ENCODE measurements at places on chromosomes 16 and 17. TPM values are rescaled to one million over a fixed set of nuclear protein-coding genes. Genes with fewer than 3 reads are reported as not detected.
A peak's percentile ranks its signal among the peaks of the same experiment; 100 is the strongest.

GRCh38 chr16:50244140-50244503 lies 22.2 kb upstream of the ADCY7 start:
- no peak for DNase-seq

GRB7 gene
- total RNA-seq = not detected

DNA sequence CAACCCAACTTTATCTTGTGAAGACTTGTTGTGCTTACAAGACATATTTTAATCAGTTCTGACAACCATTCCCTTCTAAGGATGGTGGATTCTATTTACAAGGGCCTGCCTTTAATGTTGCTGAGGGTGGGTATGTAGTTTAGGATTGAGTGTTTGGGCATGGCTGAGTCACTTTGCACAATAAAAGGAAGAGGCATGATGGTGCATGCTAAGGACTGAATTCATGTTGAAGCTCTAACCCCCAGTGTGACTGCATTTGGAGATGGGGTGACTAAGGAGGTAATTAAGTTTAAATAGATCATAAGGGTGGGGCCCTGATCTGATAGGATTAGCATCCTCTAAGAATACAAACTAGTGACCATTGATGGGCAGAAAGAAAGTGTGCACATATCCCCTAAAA lies 196.1 kb upstream of the HS3ST3A1 start:
- DNase-seq = no peak

DNA sequence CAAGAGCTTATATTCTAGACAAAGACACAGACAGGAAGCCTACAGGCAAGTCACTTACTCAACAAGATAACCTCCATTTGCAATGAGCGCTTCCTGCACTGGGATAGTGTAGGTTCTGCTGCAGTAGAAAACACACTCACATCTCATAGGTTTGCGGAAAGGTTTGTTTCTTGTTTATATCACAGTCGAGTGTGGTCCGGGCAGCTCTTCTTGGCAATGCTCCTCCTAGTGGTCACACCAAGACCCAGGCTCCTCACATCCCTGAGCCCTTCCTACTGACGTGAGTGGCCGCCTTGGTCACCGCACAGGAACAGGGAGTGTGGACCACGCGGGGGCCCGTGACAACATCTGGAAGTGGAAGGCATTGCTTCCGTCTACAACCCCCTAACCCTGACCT lies 48.0 kb upstream of the RBFOX3 start:
- DNase-seq = no peak

TP53TG3C gene
- total RNA-seq = not detected

MYH2 gene
- total RNA-seq = not detected

- no peak for DNase-seq
Measured at GRCh38 chr16:68226116-68226515, 9.8 kb downstream of the ESRP2 start.

- DNase-seq = no peak
Measured at GRCh38 chr16:80323187-80323807, 217.5 kb upstream of the DYNLRB2 start.

- DNase-seq = no peak
Measured at GRCh38 chr16:53848277-53848942, 144.5 kb downstream of the FTO start.

CCL17 gene
- not detected for total RNA-seq

DNA sequence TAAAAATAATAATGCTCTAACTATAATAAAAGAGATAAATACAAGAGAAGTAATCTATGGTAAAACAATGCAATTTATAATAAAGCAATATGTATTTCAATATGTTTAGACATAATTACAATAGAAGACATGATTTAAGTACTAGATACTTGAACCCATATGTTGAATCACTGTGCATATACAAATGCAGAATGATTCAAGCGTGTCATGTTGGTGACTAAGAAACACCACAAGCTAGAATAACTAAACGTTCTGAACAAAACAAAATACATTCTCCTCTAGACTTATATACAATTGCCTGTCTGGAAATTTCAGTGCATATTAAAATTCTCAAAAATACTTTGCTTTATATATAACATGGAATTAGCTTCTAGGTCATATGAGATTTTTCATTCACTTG lies 11.2 kb downstream of the TADA2A start:
- DNase-seq = no peak

GRCh38 chr17:29840884-29841283 lies 89.1 kb downstream of the SSH2 start:
- DNase-seq = no peak

DNA sequence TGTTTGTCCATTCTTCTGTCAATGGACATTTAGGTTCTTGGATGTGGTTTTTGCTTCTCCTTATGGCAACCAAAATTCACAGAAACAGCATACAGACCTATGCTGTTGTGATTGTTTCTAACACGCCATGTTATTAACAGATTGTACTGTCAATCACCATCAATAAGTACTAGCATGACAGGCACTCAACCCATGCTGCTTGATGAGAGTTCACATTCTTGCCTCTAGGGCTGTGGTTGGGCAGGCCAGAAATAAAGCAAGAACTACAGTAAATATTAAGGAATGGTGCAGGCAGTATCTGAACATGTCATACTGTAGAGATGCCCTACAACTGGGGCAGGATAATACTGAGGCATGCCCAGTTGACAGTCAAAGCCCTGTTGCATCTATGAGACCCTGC lies 171.2 kb upstream of the ZFHX3 start:
- DNase-seq = no peak

GRCh38 chr16:2159175-2159838 lies 3.7 kb downstream of the TRAF7 start:
- DNase-seq = no peak

OR4D1 gene
- total RNA-seq = 2.2 TPM

DNA sequence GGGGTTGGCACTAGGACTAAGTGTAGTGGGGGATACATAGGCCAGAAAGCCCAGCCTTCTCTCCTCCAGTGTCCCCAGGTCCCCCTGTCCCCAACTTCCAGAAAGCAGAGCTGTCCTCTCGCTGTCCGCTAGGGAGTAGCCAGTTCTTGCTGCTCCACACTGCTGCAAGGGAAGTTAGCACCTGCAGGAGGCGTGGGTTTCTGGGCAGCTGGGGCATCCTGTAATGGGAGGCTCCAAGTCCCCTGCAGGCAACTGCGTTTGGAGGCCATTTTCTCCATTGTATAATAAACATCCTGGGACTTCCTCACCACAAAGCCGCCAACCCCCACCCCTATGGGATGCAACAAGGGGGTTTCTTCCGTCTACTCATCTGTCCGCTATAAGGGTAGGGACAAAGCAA lies 1.7 kb downstream of the RPRML start:
- no peak for DNase-seq

SLC13A2 gene
- not detected for total RNA-seq

DNA sequence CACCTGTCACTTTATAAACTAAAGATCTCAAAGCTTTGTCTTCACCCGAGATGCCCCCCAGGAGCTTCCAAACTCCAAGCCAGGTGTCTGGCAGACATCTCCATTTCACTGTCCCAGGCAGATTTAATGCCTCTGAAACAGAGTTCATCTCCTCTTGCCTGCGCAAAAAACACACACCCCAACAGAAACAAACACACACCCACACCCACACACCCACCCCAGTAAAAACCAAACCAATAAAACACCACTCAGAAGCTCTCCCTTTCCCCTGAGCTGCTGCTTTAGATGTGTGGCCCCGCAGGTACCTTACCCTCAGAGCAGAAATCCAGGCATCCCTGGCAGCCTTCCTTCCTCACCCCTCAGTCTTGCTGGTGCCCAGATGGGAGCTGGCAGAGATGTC lies 14.4 kb downstream of the SEC14L1 start:
- DNase-seq = no peak

- no peak for DNase-seq
Measured at GRCh38 chr17:80986816-80987475, 4.7 kb upstream of the CHMP6 start.

- no peak for DNase-seq
Measured at GRCh38 chr17:9208381-9209105, 187.2 kb downstream of the NTN1 start.

DNA sequence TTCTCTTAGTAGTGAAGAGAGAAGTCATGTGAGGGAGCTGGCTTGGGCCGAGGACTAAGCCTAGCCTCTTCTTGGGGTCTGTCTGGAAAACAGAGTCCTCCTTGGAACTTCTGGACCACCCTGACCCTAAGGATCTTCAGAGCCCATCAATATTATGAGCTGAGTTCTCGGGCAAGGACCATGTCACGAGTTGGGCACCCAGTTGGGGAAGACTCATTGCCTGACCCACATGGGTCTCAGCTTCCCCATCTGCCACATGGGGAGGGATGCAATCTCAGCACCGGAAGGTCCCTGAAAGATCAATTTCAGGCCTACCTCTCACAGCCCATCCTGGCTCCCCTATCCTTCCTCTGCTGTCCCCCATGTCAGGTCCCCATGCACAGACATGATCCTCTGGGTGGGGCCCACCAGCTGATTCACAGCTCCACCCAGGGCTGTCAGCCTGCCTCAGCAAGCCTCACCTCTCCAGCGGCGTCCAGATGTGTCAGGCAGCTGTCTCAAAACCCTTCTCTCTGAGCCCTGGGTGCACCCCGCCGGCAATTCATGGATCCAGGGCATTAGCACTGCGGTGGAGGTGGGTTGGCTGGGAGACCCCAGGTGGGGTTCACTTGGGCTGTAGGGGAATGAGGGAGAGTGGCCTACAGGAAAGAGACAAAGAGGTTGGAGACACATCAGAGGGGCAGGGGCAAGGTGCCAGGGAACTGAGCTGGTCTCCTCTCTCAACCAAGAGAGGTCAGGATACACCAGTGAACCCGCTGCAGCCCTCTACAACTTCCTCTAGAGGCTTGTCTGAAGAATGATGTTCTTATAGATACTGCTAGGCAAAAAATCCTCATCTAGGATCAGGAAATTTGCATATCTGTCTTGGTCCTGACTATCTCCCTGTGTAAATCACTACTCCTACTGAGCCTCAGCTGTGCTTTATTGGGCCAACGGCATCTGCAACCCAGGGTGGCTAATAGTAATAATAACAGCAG lies 1.8 kb downstream of the NLRP1 start:
- no peak for DNase-seq

DNA sequence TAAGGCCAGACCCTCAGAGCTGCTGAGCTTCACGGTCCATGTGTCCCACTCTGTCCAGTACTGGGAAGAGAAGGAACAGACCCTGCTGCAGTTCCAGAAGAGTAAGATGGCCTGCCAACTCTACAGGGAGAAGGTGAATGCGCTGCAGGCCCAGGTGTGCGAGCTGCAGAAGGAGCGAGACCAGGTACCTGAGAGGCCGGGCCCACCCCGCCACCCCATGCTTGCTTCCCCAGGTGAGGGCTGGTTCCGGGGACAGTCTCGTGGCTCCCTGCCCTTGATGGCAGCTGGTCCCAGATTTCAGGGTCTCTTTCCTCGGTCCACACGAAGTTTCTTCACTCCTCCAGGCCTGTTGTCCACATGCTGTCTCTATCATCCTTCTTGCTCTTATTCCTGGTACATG lies 20.9 kb downstream of the CARD14 start:
- no peak for DNase-seq

- no peak for DNase-seq
Measured at GRCh38 chr17:38738007-38738662, 8.0 kb downstream of the CISD3 start.

TCAP gene
- 5.9 TPM for total RNA-seq

SLC16A5 gene
- 13.9 TPM for total RNA-seq

DNA sequence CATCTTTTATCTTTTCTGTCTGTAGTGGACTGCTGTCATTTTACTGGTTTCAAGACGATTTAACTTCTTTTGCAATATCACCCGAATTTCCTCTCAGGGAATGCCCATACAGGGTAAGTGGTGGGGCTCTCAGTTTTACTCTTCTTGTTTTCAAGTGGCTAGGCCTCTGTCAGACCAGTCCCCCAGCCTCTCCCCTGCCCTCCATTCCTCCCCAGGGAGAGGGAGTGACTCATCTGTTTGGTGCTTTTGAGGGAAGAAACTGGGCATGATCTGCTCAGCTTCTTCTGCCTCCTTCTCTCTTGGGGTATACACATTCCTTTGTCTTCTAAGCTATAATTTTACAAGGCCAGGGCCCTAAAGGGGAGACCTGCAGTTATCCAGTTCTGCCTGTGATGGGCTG lies 332.0 kb downstream of the CBLN1 start:
- no peak for DNase-seq

GRCh38 chr16:64121473-64121872 lies 1000.4 kb downstream of the CDH11 start:
- no peak for DNase-seq

DNA sequence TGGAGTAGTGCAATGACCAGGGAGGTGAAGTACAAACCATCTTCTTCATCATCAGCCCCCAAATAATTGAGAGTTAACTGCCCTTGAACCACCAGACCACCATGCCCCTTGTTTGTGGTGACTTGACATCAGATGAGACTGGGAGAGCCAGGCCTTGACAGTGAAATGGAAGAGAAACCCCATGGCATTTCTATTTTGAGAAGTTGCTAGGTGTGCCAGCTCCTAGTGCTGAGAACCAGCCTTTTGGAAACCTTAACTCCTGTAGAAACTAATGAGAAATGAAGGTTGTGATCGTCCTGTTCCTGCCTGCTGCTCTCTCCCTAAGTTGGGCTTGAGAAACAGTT lies 2.8 kb downstream of the TMEM94 start:
- DNase-seq = no peak

- no peak for DNase-seq
Measured at GRCh38 chr16:66524601-66525164, 25.2 kb downstream of the TK2 start.

- no peak for DNase-seq
Measured at GRCh38 chr17:63497708-63498483, 21.0 kb downstream of the ACE start.

DNA sequence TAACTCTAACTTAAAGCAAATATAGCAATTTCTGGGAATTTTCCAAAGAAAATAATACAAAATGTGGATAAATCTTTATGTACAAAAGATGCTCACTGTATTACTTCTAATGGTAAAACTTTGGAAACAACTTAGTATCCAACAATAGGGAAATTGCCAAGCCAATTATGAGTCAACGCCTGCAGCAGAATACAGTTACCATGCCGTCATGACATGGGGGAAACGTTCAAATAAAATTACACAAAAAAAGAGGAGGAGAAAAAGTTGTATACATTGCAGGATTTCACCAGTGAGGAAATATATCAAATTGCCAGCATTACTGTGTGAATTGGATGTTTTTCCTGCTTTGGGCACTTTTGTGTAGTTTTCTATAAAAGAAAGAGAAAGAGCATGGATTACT lies 469.6 kb downstream of the SOX9 start:
- DNase-seq = no peak

DNA sequence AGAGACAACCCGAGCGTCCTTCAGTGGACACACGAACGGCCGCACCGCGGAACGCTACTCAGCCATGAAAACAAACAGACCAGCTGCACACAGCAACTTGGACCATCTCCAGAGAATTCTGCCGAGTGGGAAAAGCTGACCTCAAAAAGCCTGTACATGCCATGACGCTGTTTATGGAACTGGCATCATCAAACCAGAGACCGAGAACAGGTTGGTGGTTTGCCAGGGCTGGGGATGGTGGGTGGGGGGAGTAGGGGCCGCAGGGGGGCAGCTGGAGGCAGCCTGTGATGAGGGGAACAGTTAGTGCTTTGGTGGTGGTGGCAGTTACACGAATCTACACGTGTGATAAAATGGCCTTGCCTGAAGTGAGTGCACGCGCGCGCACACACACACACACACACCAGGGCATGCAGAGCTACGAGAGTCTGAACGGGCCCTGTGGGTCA lies 169.8 kb downstream of the LAT start:
- no peak for DNase-seq

- DNase-seq = no peak
Measured at GRCh38 chr17:75516619-75517296, 430 bp downstream of the TSEN54 start.

- DNase-seq = peak; percentile 40
Measured at GRCh38 chr17:40371261-40371929, 6.9 kb upstream of the GJD3 start.

PPP1R27 gene
- not detected for total RNA-seq

GRCh38 chr17:40218006-40218739 lies 931 bp upstream of the WIPF2 start:
- DNase-seq = no peak
